ENCODE measurements at places on chromosomes 5 and 9.

DNA sequence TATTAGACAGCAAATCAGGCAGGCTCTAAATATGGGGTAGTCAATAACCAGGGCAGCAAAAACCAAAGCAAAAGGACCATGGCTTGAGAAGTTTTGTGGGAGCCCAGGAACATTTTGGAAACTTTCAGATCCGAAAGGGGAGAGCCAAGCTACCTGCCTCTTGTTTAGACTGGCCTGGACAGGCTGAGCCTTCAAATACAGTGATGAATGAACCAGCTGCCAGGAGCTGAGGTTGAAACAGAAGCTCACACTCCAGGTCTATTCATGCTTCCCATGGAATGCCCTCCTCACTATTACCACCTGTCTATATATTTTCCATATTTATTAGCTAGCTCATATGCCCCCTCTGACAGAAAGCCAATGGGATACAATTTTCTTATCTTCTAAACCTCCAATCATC, 150.8 kb upstream of the SLC44A1 start:
- no peak for DNase-seq

GRCh38 chr9:34381323-34381722, 4.6 kb upstream of the MYORG start:
- no peak for DNase-seq

DNA sequence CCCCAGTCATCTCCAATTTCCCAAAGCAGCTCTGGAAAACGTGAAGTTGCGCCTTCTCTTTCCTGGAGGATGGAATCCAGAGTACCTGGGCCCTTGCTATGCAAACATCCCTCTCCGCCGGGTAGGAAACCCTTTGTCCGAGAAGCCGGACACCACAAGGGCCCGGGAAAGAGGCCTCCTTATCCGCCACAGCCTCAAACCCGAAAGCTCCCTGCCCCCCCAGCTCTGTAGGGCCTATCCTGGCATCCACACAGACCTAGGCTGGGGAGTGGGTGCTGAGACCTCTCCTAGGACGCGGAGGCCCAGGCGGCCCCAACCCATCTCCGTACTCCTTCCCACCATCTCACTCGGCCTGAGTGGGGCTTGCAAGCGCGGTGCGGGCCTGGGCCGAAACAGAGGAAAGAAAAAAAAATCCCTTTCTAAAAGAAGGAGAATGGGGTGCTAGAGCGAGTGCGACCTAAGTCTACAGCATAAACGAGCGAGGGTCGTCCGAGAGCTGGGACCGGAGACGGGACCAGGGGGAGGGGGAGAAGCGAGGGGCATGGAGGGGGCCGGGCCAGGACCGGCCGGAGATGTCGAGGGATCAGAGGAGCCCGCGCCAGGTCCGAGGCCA, 624 bp downstream of the FBXW11 start:
- peak; percentile 1 for DNase-seq

- no peak for DNase-seq
Observed at GRCh38 chr9:34143116-34143515, 16.6 kb upstream of the DCAF12 start.
